ENCODE measurements at places on chromosomes 11 and 22.

DNA sequence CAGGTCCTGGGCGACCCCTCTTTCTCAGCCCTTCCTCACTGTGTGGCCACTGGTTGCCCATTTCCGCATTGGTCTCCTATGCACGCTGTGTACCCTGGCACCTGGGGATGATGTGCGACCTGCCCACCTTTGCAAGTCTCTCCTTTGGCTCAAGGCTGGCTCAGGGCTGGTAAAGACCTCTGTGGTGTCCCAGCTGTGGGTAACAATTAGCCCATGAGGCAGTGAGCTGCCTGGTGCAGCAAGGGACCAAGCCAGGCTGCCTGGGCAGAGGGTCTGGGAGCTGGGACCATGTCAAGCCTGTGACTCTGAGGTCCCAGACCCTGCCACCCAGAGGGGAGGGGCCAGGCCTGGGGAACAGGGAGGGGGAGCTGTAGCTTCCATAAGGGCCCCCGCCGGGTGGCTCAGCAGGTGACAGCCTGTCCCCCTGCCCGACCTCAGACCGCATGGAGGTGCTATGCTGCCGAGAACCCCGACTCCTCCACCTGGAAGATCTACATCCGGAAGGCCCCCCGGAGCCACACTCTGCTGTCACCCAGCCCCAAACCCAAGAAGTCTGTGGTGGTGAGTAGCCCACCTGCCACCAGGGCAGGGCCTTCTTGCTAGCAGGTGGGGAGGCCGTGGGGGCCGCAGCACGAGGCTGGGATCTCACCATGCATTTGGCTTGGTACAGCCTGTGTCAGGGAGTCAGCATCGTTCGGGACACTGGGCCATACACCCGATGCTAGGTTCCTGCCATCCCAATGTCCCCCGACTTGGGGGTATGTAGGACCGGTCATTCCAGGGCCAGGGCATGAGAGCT is 112.5 kb downstream of the KCNQ1OT1 start:
- DNase-seq: peak; percentile 67

- DNase-seq: no peak
Observed at GRCh38 chr22:26939466-26939865, 282.1 kb downstream of the MIAT start.

DNA sequence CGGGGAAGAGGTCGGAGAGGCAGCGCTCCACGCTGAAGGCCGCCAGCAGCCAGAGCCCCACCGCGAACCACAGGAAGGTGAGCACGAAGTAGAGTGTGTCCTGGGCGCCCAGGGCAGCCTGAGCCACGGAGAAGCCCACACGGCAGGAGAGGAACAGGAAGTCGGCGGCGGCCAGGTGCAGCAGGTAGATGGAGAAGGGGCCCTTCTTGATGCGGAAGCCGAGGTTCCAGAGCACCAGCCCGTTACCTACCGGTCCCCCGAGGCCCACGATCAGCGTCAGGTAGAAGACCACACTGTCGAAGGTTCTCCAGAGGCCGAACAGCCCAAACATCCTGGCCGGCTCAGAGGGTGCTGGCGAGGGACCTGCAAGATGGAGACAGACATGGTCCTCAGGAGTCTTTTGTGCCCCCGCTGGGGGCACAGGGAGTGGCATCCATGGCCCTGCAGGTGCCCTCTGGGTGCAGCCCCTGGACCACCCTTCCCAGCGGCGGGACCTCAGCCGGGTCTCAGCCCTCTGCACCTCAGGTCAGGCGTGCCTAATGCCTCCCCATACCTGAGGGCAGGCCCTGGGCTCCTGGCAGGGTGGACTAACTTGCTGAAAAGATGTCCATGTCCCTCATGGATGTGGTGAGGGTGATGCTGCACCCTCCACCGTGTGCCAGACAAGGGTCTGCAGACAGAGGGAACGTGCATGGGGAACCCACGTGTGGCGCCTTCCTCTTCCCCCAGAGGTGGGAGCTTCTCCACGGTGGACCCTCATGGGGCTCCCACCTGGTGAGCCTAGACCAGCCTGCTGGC is at the start of gene MRGPRG:
Gene MRGPRG (minus strand): TSS at position 331 of the 798 bp plus-strand sequence. CDS start 0 bp downstream, at position 331.
- no peak for DNase-seq

- no peak for DNase-seq
Observed at GRCh38 chr11:70779433-70780245, 381.3 kb downstream of the CTTN start.
